ENCODE measurements at places on chromosomes 7 and 10.

DNA sequence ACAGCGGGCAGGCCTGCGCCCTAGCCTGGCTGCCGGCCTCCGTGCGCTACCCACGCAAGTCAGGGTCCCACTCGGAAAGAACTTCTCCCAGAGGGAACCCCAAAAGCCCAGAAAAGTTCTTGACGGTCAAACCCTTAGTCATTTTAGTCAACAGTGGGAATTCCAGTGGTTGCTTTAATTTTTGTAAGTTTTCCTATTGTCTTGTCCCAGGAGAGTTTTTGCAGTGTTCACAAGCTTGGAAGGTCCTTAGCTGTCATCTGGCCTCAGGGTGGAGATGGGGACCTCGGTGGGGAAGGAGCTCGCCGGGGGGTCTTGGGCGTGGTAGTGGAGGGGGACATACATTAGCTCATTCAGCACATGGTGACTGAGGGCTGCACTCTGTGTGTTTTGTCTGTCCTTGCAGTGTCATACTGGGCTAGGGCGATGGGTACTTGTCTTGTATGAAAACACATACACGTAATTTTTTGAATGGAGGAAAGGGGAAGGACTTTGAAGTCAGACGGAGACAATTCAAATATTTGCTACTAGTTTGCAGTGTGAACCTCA, 736 bp downstream of the MINDY4 start:
- DNase-seq: no peak

DNA sequence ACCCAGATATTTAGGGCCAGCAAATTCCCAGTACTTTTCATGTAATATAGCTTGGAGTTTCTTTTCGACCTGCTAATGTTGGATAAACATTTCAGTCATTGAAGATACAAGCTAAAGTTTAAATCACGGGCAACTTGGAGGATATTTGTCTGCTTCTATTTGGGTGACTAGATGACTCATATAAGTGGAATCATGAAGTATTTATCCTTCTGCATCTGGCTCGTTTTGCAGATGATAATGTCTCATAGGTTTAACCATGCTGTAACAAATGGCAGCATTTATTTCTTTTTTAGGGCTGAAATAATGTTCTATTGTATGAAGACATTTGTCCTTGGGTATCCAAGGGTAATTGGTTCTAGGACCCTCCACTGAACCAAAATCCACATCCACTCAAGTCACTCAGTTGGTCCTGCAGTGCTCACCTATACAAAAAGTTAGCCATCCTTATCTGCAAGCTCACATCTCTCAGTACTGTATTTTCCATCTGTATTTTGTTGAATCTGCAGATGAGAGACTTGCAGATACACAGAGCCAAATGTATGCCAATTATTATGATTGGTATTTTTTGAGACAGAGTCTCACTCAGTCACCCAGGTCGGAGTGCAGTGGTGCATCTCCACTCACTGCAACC, 187.2 kb upstream of the CSTF2T start:
- DNase-seq: no peak

DNA sequence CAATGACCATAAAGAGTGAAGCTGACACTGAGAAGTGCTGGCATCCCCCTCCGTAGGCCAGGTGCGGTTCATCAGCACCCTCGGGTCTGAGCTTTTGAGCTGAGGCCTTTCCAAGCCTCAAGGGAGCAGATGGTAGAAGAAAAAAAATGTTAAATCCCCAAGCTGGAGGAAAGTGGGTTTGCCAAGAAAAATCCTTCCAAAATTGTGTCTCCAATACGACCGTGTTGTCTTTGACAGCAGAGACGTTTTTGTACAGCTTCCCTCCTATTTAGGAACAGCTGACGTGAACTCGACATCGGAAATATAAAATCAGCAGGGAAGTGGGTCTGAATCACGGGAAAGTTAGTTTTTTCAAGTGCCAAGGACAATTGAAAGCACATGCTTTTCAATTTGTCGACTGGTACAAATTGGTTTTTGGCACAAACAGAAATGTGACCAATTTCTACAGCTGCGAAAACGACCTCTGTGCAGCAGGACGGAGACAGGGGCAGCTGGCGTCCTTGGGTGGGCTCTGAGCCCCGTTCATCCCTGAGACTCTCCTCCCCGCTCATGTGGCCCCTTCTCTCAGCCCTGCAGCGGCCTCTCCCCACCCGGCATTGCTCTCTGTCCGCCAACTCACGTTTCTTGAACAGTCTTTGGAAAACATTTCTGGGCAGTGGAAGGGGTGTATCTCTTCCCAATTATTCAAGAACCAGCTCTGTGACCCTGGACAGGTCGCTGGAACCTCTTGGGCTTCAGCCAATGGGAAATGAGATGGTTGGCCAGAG, 89.9 kb downstream of the PAXIP1 start:
- no peak for DNase-seq

DNA sequence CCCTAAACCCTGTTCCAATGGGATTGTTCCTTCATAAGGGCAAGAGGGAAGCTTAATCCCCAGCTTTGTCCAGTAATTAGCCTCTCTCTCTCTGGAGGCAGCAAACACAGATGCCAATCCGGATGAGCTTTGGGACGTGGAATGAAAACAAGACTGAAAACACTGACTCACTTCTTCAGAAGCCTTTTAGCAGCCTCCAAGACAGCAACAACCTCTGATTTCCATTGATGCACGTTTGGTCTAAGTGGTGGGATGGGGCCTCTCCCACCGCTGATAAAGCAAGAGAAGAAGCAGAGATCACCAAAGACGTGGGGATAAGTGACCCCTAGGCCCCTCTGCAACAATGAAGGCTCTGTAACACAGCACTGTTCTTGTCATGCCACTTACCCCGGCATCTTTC, 5.8 kb upstream of the GFRA1 start:
- DNase-seq: no peak

GRCh38 chr7:36157527-36158320, 4.7 kb downstream of the EEPD1 start:
- DNase-seq: no peak

- no peak for DNase-seq
Observed at GRCh38 chr7:106756884-106757283, 95.9 kb upstream of the CCDC71L start.

- no peak for DNase-seq
Observed at GRCh38 chr7:156540619-156541165, 99.9 kb upstream of the RNF32 start.

GRCh38 chr10:67033878-67034277, 108.0 kb downstream of the LRRTM3 start:
- no peak for DNase-seq

- DNase-seq: no peak
Observed at GRCh38 chr7:7478569-7478968, 57.1 kb downstream of the COL28A1 start.

DNA sequence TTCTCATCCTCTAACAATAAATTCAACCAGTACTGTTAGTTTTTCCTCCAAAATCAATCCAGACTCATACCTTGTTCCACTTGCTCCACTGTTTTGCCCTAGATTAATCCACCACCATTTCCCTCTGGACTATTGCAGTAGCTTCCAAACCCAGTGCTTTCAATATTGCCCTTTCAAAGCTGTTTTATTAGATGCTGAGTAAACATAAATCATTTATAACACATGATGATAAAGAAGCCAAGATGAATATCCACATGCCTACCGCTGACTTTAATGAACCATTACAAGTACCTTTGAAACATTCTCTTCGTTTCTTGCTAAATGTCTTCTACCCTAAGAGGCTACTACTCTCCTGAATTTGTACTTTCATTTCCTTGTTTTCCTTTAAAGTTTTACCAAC, 174.2 kb upstream of the FAM171A1 start:
- no peak for DNase-seq

DNA sequence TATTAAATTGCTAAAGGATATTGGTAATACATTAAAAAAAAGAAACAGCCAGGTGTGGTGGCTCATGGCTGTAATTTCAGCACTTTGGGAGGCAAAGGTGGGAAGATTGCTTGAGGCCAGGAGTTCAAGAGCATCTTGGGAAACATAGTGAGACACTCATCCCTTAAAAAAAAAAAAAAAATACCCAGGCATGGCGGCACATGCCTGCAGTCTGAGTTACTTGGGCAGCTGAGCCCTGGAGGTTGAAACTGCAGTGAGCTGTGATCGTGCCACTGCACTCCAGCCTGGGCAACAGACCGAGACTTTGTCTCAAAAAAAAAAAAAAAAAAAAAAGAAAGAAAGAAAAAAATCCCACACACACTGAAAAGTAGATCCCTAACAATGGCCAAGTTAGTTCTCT, 59.7 kb downstream of the MACC1 start:
- DNase-seq: no peak

DNA sequence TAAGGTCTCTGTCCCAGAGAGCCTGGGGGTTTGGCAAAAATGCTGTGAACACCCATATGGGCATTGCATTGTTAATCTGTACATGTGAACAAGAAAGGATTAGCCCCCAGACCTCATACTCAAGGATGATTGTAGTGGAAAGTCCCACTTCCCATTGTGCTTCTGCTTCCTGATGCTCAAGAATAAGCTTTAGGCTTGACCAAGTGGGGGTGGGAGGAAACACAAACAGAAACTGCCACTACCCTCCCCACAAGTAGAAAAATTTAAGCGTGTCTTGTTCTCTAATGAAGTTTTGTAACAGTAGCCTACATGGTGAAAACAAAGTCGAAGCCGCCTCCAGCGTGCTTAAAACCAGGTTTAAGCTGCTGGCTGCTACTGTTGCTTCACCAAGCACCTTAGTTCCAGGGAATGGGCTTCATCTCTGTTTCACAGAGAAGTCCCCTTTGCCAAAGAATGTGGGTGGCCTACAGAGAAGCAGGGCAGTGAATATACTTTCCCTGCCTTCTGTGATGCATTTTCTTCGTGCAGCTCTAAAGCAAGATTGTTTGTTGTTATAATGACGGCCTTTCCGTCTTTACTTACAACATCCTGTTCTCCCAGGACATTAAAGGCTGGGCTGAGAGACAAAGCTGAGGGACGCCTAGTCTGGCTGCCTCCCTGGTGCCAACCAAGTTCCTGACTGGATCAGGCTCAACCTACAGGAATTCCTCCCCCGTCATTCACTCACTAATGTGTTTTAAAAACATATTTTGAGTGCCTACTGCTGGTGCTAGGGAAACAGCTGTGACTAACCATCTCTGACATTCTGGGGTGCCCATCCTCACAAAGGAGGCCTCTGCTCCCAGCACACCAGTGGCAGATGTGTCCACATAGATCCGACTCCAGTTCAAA, 32.1 kb upstream of the CCSER2 start:
- no peak for DNase-seq

- DNase-seq: peak; percentile 5
Observed at GRCh38 chr10:61897671-61898434, 3.6 kb upstream of the ARID5B start.

DNA sequence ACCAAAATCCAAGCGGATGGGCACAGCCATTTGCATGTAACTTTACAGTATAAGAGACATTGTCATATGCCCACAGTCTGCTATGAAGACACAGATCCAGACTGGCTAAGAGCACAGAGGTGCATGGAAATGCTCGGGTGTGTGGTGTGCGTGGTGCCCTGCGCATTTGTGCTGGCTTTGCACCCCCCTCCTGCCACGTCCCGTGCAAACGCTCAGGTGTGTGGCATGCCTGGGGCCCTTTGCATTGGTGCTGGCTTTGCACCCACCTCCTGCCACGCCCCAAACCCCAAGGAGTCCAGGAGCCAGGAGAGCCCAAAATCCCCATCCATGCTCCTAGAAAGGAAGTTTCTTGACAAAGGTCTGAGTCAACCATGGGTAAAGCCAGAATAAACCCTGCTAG, 306.2 kb downstream of the PTPRN2 start:
- DNase-seq: no peak

DNA sequence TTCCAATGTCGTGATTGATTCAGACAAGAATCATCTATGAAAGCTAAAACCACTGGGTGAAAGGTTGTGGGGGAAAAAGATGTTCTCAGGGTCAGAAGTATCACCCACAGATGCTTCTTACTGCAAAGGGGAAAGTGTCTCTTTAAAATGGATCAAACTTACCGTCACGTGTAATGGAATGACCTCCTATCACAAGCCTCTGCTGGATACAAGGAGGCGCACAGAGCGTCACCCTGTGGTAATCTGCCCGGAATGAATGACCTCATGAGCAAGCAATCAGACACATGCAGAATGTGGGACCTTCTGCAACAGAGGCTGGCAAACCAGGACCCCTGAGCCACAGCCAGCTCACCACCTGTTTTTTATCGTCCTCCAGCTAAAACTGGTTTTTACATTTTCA, 33.0 kb downstream of the WIPF3 start:
- DNase-seq: no peak

GRCh38 chr7:132082394-132082793, 493.9 kb downstream of the PLXNA4 start:
- no peak for DNase-seq

GRCh38 chr7:44103566-44103922, 601 bp upstream of the AEBP1 start:
- DNase-seq: no peak

DNA sequence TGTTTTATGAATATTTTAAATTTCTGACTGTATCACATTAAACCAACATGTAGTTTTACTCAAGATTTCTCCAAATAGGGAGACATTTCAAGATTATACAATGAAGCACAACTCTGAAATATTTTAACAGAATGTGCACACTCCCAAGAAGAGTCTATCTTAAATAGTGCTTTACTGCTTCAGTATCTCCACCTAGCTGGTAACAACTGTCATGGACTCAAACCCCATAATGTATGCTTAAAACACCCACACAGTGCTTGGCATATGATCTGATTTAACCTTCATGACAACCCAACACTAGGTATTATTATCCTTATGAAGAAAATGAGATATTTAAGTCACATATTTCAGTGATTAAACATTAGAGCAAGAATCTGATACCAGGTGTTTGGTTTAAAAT, 45.9 kb downstream of the ASZ1 start:
- DNase-seq: no peak

DNA sequence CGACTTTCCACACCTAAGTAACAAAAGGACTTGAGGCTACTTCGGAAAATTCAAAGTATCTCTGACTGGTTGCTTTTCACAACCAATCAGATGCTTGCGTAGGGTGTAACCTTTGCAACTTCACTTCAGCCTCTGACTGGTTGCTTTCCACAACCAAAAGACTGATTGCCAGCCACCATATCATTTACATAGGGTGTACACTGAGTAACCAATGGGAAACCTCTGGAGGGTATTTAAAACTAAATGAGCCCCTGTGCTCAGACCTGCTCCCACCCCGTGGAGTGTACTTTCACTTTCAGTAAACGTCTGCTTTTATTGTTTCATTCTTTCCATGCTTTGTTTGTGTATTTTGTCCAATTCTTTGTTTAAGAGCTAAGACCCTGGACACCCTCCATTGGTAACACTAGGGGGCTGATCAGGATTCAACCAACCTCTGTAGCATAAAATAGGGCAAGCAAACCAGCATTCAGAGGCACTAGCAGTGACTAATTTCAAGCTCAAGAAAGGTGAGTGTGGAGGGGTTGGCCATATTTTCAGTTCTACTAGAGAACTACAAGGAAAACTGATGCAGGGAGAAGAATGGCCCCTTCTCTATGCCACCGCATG, 390.8 kb downstream of the POM121L12 start:
- no peak for DNase-seq

DNA sequence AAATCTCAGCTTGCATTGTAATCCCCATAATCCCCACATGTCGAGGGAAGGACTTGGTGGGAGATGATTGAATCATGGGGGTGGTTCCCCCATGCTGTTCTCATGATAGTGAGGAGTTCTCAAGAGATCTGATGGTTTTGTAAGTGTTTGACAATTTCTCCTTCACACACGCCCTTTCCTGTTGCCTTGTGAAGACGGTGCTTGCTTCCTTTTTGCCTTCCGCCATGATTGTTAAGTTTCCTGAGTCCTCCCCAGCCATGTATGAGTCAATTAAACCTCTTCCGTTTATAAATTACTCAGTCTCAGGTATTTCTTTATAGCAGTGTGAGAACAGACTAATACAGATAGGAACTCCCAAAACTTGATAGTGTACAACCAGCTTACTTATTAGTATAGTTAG, 98.6 kb downstream of the CREM start:
- no peak for DNase-seq

GRCh38 chr7:54882694-54883093, 123.7 kb upstream of the SEC61G start:
- no peak for DNase-seq

Measured in bone marrow (tissue), 2 donors.